ENCODE measurements at places on chromosomes 4 and X. TPM values are rescaled to one million over a fixed set of nuclear protein-coding genes. Genes with fewer than 3 reads are reported as not detected.

The GATA1 gene
- total RNA-seq, result not detected

The APEX2 gene
- total RNA-seq, result 2.3 TPM

The VSIG1 gene
- 0.58 TPM for total RNA-seq

The WNK3 gene
- total RNA-seq, result 0.58 TPM

The MAGEA1 gene
- total RNA-seq, result not detected

- no peak overlapping the region for H3K4me3 ChIP-seq
- no peaks in the 10 kb centered on the region for H3K27me3 ChIP-seq
- DNase-seq, result no peak
- H3K4me1 ChIP-seq, result peaks cover 6% of the 10 kb centered on the region
Measured at GRCh38 chrX:79078114-79078513, 66.4 kb upstream of the GPR174 start.

DNA sequence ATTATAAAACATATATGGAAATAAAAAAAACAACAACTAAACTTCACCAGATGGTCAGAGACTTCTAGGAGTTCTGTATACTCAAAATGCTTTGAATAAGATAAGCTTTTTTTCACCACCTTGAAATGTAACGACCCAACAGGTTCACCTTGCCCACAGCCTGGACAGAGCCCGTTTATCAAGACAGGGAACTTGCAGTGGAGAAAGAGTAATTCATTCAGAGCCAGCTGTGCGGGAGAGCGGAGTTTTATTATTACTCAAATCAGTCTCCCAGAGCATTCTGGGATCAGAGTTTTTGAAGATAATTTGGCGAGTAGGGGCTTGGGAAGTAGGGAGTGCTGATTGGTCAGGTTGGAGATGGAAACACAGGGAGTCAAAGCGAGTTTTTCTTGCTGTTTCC lies 38.5 kb downstream of the AGA start:
- no peaks in the 10 kb centered on the region for H3K27me3 ChIP-seq
- H3K36me3 ChIP-seq, result no peaks in the 10 kb centered on the region
- H3K4me3 ChIP-seq, result no peak overlapping the region

- H3K27me3 ChIP-seq, result no peaks in the 10 kb centered on the region
- no peak for DNase-seq
- H3K36me3 ChIP-seq, result peaks cover 31% of the 10 kb centered on the region
- H3K4me1 ChIP-seq, result no peaks in the 10 kb centered on the region
- no peak overlapping the region for H3K27ac ChIP-seq
Measured at GRCh38 chrX:123617007-123617406, 115.8 kb downstream of the THOC2 start.

GRCh38 chr4:42150653-42151567 lies 1.5 kb downstream of the BEND4 start:
- no peak overlapping the region for H3K27ac ChIP-seq
- H3K36me3 ChIP-seq, result no peaks in the 10 kb centered on the region
- peaks cover 77% of the 10 kb centered on the region for H3K27me3 ChIP-seq

DNA sequence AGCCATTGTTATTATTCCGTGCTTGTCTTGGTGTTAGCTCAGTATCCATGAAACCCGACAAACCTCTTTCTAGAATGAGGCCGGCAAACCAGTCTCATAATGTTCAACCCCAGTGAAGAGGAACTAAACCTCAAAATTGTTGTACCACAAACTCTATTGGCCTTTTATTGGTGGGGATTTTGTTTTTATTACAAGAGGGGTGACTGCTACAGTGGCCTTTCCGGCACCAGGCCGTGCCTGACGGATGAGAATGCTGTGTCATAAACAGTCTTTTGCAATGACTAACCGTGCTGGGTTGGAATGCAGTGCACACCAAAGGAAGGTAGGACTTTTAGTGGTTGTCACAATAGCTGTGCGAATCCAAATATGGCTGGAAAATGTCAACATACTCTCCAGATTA lies 60.8 kb downstream of the SHROOM2 start:
- no peak overlapping the region for H3K4me3 ChIP-seq
- H3K27me3 ChIP-seq, result no peaks in the 10 kb centered on the region
- no peak for DNase-seq
- H3K4me1 ChIP-seq, result no peaks in the 10 kb centered on the region
- no peaks in the 10 kb centered on the region for H3K36me3 ChIP-seq
- no peak overlapping the region for H3K27ac ChIP-seq

- H3K4me1 ChIP-seq, result no peaks in the 10 kb centered on the region
- H3K4me3 ChIP-seq, result no peak overlapping the region
- no peak for DNase-seq
Measured at GRCh38 chr4:180688480-180688879, 1554.7 kb upstream of the TENM3 start.

DNA sequence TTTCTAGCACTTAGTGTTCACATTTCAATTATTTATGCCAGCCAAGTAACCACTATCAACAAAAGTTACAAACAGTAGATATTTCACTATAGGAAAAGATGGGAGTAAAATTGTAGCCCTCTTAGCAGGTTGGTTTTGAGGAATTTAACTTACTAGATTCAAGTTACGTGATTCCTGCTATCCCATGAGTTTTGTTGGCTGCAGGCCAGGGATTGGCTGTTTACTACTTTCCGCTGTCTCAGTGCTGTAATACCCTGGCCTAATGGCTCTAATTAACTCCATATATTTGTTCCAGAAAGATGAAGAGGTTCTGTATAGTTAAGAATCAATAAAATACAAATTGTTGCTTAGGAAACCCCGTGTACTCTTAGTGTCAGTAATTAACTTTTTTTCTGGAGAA lies 55.5 kb upstream of the MAGED1 start:
- peak; percentile 41 for DNase-seq
- no peak overlapping the region for H3K4me3 ChIP-seq
- H3K36me3 ChIP-seq, result no peaks in the 10 kb centered on the region
- no peak overlapping the region for H3K27ac ChIP-seq

DNA sequence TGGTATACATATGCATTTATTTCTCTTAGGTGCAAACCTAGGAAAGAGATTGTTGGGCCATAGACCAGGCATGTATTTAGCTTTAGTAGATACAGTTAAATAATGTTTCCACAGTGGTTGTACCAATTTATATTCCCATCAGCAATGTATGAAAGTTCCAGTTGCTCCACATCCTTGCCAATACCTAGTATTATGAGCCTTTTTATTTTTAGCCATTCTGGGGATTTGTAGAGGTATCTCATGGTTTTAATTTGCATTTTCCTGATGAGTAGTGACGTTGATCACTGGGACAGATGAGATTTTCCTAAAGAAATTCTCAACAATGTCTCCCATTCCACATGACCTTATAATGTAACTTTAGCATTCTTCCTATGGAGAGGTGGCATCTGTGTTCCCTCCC lies 56.9 kb downstream of the SUPT20HL2 start:
- no peaks in the 10 kb centered on the region for H3K27me3 ChIP-seq
- no peak overlapping the region for H3K27ac ChIP-seq
- H3K36me3 ChIP-seq, result no peaks in the 10 kb centered on the region

DNA sequence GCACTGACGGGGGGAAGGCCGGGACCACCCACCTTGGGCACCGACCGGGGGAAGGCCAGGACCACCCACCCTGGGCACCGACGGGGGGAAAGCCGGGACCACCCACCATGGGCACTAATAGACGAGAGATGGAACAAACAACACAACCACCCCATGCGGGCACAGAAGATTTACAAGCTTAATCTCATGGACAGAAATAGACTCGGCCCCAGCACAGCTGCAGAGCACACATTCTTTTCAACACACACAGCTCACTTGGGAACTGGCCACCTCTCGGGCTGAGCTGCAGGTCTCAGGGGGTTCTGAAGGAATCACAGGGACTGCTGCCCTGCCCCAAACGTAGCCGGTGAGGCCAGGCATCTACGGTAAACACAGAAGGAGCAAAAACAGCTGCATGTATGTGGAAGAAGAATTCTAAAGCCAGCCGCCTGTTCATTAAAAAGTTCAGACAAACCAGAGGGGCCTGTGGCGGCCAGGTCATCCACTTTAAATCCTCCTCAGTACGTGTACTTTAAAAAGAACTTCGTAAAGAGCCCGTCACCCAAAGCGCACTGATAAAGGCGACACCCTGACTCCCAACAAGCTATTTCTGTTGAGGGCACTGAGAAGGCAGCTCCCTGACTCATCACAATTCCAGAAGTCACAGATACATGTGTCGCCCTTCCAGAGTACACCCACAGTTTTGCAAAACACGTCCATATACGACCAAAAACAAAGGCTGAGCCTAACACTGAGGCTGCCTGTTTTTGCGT lies 17.7 kb downstream of the PPP2R3B start:
- no peak overlapping the region for H3K27ac ChIP-seq
- no peak for DNase-seq
- no peaks in the 10 kb centered on the region for H3K36me3 ChIP-seq
- H3K4me1 ChIP-seq, result peaks cover 15% of the 10 kb centered on the region
- no peaks in the 10 kb centered on the region for H3K27me3 ChIP-seq
- no peak overlapping the region for H3K4me3 ChIP-seq

GRCh38 chr4:6889736-6890324 lies 19.8 kb upstream of the TBC1D14 start:
- peak; percentile 21 for DNase-seq
- H3K36me3 ChIP-seq, result no peaks in the 10 kb centered on the region
- no peaks in the 10 kb centered on the region for H3K27me3 ChIP-seq

- no peak for DNase-seq
- no peak overlapping the region for H3K27ac ChIP-seq
- H3K27me3 ChIP-seq, result peaks cover 4% of the 10 kb centered on the region
- no peak overlapping the region for H3K4me3 ChIP-seq
- H3K36me3 ChIP-seq, result no peaks in the 10 kb centered on the region
Measured at GRCh38 chrX:9378980-9379696, 85.7 kb upstream of the TBL1X start.

- no peak overlapping the region for H3K27ac ChIP-seq
- H3K36me3 ChIP-seq, result no peaks in the 10 kb centered on the region
- no peaks in the 10 kb centered on the region for H3K27me3 ChIP-seq
- DNase-seq, result no peak
- peaks cover 15% of the 10 kb centered on the region for H3K4me1 ChIP-seq
- no peak overlapping the region for H3K4me3 ChIP-seq
Measured at GRCh38 chr4:156781852-156782251, 189.7 kb downstream of the PDGFC start.

DNA sequence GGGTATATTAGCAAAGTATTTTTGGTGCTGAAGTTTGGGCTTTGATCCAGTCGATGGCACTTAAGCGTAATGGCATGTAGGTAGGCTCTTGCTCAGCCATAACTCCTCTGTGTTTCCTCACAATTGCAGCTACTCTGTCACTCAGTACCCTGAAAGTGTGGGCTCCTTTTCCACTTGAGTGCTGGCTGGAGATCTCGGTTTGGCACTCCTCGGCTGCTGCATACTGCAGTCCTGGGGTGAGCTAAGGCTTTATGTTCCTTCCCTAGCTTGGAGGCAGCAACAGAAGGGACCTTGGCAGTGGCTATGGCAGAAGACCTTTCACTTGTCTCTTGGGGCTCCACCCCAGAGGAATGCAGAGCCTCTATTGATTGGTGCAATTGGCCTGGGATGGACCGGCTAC lies 106.7 kb upstream of the GRXCR1 start:
- no peak overlapping the region for H3K27ac ChIP-seq
- no peaks in the 10 kb centered on the region for H3K4me1 ChIP-seq
- no peaks in the 10 kb centered on the region for H3K36me3 ChIP-seq
- H3K27me3 ChIP-seq, result no peaks in the 10 kb centered on the region
- no peak for DNase-seq
- H3K4me3 ChIP-seq, result no peak overlapping the region

GRCh38 chrX:87621697-87622096 lies 104.1 kb downstream of the KLHL4 start:
- H3K4me3 ChIP-seq, result no peak overlapping the region
- DNase-seq, result peak; percentile 21
- no peaks in the 10 kb centered on the region for H3K36me3 ChIP-seq
- H3K4me1 ChIP-seq, result no peaks in the 10 kb centered on the region
- H3K27me3 ChIP-seq, result no peaks in the 10 kb centered on the region
- no peak overlapping the region for H3K27ac ChIP-seq

DNA sequence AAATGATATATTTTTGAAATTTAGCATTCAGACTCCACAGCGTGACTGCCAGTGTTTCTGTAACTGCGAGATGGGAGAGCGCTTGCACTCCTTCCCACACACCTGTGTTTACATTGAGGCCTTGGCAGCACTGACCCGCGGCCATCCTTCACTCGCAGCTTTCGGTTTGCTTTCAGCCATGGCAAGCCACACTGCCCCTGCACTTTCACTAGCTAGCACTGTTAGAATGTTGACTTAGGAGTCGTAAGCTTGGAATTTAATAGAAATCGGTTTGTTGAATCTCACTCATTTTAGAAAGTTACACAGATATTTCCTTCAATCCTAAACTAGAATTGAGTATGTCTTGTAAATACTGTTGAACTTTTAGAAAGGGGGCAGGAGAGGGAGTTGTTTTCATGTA lies 136.2 kb downstream of the CFAP299 start:
- peak; percentile 83 for DNase-seq
- no peak overlapping the region for H3K4me3 ChIP-seq
- H3K4me1 ChIP-seq, result no peaks in the 10 kb centered on the region
- H3K36me3 ChIP-seq, result no peaks in the 10 kb centered on the region

GRCh38 chrX:44042751-44043150 lies 69.6 kb upstream of the NDP start:
- no peaks in the 10 kb centered on the region for H3K36me3 ChIP-seq
- DNase-seq, result peak; percentile 12
- no peaks in the 10 kb centered on the region for H3K27me3 ChIP-seq
- H3K4me3 ChIP-seq, result no peak overlapping the region
- H3K4me1 ChIP-seq, result no peaks in the 10 kb centered on the region

- peaks cover 17% of the 10 kb centered on the region for H3K27me3 ChIP-seq
- H3K27ac ChIP-seq, result no peak overlapping the region
- no peaks in the 10 kb centered on the region for H3K4me1 ChIP-seq
- H3K36me3 ChIP-seq, result no peaks in the 10 kb centered on the region
- H3K4me3 ChIP-seq, result no peak overlapping the region
- DNase-seq, result peak; percentile 76
Measured at GRCh38 chrX:68732906-68733493, 85.5 kb downstream of the STARD8 start.

GRCh38 chrX:154655786-154656185 lies 2.4 kb upstream of the CTAG2 start:
- H3K36me3 ChIP-seq, result no peaks in the 10 kb centered on the region
- DNase-seq, result no peak
- no peaks in the 10 kb centered on the region for H3K27me3 ChIP-seq

DNA sequence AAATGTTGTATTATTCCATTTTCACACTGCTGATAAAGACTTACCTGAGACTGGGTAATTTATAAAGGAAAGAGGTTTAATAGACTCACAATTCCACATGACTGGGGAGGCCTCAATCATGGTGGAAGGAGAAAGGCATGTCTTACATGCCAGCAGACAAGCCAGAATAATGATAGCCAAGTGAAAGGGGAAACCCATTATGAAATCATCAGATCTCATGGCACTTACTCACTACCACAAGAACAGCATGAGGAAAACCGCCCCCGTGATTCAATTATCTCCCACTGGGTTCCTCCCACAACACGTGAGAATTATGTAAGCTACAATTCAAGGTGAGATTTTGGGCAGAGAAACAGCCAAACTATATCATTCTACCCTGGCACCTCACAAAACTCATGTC lies 2535.1 kb downstream of the ARAP2 start:
- H3K4me1 ChIP-seq, result no peaks in the 10 kb centered on the region
- no peak overlapping the region for H3K27ac ChIP-seq
- no peaks in the 10 kb centered on the region for H3K36me3 ChIP-seq
- no peaks in the 10 kb centered on the region for H3K27me3 ChIP-seq

Data from stomach (tissue), 19 donors.